ENCODE measurements at places on chromosomes 2 and 18.

- no peak for DNase-seq
Measured at GRCh38 chr2:168655207-168655606, 147.2 kb upstream of the NOSTRIN start.

GRCh38 chr2:45674035-45674816 lies 22.8 kb downstream of the PRKCE start:
- DNase-seq: no peak

GRCh38 chr2:221771297-221771696 lies 199.2 kb upstream of the EPHA4 start:
- no peak for DNase-seq

DNA sequence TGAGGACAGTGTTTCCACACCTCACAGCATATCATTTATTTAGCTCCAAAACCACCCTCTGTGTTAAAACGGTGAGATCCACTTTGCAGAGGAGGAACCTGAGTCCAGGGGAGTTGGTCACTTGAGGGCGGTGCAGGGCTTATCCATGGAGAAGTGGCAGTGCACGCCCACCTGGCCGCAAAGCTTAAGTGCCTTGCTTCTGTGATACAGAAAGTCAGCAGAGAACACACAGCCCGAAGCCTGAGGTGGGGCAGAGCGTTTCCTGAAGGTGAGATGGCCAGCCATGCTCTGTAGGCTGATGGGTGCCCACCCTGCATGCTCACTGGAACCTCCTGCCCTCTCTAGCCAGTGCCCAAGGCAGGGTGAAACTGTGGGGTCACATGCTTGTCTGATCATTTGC lies 87.3 kb downstream of the SH3RF3 start:
- DNase-seq: no peak

- DNase-seq: peak; percentile 68
Measured at GRCh38 chr2:144198116-144198515, 321.8 kb downstream of the ZEB2 start.

DNA sequence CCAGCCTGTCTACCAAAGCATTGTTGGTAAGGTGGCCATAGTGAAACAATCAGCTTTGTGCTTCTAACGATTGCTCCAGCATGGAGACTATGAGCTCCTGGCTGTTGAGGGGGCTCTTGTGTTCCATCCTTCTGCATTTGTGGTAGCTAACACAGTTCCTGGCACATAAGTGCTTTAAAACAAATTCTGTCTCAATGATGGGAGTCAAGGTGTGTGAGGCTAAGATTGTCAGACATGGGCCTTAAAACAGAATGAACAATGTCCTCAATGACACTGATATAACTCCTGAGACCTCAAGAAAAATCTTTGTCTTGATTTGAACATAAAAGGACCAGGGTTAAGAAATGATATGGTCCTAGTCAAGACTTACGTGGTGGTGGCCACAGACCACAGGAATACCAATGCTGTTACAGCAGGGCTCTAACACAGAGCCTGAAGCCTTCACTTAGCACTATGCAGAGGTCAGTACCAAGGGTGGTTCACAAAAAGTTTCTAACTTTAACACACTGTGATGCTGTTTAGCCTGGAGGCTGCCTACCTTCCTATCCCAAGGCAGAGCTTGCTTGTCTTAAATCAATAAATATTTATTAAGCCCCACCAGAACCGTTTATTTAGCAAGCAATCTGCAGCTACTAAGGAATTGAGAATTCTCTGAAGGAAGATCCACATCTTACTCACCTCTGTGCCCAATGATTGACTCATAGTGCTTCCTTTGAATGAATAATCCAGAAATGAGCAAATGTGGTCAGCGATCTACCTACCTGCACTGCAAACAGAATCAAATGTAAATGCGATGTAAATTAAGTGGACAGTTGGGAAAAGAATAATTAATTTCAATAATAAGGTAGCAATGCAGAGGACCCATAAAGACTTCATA lies 35.1 kb downstream of the EVA1A start:
- peak; percentile 30 for DNase-seq

- no peak for DNase-seq
Measured at GRCh38 chr2:43270930-43271615, 44.7 kb upstream of the ZFP36L2 start.

DNA sequence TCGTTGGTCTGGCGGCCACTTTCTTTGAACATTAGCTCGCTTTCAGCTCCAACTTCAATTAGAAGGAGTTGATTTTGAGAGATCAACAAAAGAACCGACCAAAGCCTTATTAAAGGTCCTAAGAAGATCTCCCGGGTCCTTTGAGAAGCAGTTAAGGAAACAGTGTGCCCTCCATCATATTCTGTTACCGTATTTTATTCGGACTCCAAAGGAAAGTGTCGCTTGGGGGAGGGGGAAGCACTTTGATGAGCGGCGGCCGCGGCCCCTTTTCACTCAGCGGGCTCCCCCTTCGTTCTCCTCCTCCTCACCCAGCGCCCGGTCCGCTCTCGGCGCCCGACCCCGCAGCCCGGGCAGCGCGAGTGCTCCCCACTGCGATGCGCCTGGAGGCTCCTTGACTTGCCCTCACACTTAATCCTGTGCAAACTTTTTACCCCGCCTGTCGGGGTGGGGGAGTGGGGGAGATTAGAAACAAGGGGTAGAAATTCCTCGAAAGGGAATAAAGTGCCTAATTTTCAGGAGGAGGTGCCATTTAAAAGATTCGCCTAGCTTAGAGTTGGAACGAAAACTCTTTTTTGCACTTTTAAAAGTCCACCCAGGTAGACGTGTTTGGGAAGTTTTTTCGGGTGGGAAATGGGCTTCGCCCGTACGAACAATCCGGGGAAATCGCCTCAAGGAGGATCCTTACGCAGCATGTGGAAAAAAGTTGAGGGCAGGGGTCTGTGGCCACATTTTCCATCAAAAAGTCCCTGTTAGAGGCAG lies 1.2 kb upstream of the OTX1 start:
- no peak for DNase-seq

- DNase-seq: no peak
Measured at GRCh38 chr2:33709951-33710350, 110.9 kb upstream of the FAM98A start.

DNA sequence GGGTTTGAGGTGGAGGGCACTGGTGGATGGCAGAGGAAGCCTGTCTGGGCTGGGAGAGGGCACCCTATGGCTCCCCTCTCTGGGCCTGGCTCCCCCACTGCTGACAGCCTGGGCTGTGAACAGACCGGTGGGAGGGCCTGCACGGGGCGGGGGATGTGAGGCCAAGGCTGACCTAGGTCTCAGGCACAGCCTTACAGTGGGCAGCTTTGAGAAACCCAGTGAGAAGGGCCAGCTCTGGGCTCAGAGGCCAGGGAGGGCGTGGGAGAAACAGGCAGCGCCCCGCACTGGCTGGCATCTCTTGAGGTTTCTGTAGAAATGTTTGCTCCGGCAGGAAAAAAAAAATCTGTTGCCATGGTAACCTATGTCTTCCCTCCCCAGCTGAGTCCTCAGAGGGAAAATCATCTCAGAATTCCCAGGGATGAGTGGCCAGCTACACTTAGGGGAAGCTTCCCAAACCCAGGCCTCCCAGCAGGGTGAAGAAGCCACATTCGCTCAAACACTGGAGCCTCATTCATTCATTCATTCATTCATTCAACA lies 71.7 kb upstream of the TAF1B start:
- no peak for DNase-seq

DNA sequence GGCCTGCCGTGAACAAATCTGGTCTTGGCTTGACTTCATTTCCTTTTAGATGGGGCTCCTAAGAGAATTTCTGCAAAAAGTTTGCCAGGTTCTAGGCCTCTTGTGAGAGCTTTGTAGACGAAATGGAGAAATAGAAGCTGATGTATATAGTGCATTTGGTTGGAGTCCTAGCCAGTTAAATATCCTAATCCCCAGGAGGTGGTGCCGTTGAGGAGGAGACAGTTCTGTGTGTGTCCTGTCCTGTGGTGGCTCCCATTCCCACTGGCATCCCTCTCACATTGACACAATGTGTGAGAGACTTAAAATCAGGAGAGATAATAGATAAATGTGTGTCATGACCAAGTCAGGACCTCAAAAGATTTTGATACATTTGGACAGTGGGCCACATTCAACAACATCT lies 34.6 kb upstream of the DNER start:
- no peak for DNase-seq

DNA sequence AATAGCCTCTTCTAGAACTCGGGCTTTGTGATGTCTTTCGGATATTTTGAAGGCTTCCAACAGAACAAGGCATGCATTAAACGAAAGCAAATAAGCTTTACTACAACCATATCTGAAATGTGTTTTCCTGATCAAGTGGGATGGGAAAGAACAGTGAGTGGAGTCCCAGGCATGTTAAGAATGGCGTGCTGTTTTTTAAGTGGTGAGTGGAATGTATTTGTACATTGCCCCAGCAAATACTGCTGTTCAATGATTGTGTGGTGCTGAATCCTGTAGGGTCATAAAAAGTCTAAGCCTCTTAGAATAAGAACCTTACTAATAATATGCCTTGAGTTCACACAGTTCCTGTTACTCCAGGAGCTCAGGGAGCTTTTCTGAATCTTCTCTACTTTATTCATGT lies 52.5 kb downstream of the POMC start:
- peak; percentile 10 for DNase-seq

DNA sequence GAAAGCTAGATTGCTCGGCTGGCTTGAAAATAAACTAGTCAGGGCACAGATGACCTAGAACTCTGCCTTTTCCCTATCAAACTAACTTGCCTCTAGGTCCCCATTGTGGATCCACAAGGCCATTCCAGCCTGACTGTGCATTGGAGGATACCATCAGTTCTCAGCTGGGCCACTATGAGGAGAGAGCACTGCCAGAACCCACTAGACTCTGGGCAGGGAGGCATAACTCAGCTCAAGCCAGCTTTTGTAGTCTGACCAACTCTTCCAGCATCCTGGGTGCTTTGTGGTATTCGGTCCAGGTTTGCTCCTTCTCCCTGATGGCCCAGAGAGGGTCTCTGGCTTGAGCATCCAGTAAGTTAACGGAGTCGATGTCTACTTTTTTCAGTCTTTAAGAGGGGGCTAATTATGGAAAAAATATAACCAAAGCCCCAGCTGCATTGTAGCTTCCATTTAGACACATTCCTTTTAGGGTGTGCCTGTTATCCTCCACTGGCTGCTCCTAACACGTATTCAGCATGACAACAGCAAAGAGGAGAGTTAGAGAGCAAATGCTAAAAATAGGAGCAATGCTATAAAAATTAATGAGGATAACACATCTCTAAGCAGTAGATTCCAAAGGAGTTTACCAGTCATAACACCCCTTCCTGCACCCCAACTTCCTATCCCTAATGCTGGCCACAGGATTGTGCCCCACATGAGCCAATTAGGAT lies 15.2 kb downstream of the GKN2 start:
- DNase-seq: no peak

DNA sequence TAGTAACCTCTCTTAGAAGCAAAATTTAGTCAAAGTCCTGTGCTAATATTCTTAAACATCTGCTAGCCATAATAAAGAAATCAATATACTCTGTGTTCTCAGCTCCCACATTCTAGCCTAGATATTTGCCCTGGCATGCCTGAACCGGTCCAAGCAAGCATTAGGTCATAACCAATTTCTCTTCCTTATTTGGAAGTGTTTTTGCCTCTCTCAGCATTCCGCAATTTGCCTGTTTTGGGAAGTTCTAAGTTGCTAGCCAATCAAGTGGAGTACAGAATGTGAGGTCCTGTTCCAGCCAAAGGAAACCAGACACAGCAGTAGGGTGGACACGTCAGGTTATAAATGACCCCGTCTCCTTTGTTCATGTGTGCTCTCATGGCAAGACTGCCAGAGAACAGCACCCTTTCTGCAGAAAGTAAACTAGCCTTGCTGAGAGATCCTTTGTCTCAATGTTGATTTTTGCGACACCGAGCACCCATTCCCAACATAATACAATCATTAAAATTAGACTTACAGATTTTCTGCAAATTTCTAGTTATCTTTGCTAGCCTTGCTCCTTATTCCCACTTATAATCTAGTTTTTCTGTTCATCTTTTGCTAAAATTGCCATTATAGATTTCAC lies 13.0 kb upstream of the SULT1C4 start:
- DNase-seq: no peak

- no peak for DNase-seq
Measured at GRCh38 chr18:45540125-45540524, 75.2 kb upstream of the SLC14A2 start.

DNA sequence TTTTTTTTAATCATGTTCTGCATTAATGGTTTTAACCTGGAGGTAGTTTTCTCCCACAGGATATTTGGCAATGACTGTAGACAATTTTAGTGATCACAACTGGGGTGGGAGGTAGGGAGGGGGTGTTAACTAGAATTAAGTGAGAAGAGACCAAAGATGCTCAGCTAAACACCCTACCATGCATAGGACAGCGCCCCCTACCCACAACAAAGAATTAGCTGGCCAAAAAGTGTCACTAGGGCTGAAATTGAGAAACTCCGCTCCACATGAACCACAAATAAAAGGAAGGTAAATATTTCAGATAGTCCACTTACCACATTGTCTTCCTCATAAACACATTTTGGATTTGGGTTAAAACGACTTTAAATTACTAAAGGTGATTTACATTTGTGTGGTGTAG lies 942.6 kb downstream of the SUCLG1 start:
- no peak for DNase-seq

DNA sequence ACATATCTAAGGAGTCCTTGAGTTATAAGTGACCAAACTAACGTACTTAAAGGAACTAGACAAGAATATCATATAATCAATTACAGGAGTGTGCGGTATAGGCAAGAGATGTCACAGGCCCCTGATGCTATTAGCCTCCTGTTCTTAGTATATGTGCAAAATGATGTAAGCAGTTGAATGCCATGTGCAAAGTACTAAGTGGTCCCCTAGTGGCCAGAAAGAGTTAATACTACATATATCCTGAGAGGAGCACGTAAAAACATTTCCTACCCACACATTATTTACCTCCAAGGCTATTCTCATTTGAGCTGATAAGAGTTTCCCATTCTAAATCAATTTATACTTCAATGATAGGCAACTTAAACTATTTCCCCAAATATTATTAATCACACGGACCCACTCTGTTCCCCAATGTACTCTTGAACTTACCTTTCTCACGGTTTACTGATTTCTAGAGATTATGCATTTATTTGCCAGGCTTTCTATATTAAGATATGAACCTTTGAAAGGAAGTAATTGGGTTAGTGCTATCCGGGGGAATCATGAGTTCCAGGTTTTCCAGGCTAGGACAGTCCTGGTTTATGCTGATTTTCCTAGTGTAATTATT lies 158.0 kb upstream of the KLHL14 start:
- DNase-seq: peak; percentile 73

DNA sequence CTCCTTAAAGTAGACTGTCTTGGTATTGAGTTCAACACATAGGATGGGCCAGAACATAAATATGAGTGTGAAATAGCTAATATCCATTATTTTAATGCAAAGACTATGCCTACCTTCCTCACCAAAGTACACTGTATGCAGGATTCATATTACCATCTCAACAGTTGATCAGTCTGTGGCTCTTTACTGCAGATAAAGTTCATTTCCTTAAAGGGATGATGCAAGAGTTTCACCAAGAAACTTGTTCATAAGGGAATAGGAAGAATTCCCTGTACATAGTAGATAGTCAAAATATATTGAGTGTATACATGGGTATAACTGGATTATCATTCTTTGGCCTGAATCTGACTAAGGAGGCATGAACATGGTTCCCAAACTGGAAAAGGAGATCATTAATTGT lies 35.0 kb downstream of the MARS2 start:
- DNase-seq: no peak

- DNase-seq: no peak
Measured at GRCh38 chr18:57801761-57802212, 1.3 kb downstream of the ATP8B1 start.

- DNase-seq: no peak
Measured at GRCh38 chr2:221485503-221485870, 86.6 kb downstream of the EPHA4 start.

- no peak for DNase-seq
Measured at GRCh38 chr2:66794551-66794950, 359.6 kb downstream of the MEIS1 start.

GRCh38 chr2:47065771-47066380 lies 89.2 kb downstream of the STPG4 start:
- DNase-seq: peak; percentile 98
